ENCODE measurements at places on chromosomes 3 and 15.

DNA sequence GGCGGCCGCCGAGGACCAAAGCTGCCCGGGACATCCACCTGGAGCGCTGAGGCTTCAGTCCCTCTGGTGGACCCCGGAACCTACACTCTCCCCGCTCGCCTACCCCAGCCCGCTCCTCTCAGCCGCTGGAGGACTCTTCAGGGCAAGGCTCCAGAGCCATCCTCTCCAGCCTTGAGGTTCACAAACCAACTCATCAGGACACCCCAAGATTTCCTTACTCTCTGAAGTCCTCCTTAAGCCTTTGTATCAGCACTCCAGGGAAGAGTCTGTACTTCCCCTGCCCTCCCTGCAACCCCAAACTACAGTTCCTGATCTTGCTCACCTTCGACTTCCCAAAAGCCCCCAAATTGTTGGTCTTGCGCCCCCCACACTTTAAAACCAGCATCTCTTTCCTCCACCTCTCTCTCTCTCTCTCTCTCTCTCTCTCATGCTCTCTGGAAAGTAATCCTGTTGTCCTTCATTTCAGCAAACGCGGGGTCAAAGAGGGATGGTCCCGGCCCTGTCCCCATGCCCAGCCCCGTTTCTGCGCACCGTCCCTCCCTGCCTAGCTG is 438 bp downstream of the THBS1 start:
- DNase-seq: no peak

DNA sequence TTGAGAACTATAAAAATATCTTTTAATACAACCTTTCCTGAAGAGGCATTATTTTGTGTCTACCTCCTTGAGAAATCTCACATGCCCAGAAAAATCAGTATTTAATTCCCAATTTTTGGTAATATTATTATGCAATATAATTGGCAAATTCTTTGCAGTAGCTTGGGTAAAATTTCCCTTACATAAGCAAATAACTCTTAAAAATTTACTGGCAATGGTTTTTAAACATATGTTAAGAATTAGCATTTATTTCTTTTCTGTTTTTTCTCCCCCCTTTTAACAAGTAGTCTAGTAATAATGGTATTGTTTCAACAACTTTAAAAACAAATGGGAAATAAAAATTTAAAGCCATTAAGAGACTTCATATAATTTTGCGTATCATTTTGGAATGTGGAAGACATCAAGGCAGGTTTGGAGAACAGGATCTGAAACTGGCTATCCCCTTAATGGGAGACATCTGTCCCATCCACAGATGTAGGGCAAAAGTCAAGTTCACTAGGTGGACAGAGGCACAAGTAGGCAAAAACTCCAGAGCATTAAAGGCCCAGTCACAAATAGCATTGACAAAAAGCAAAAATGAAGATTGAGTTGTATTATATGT is 89.6 kb upstream of the AADACL2 start:
- DNase-seq: no peak

DNA sequence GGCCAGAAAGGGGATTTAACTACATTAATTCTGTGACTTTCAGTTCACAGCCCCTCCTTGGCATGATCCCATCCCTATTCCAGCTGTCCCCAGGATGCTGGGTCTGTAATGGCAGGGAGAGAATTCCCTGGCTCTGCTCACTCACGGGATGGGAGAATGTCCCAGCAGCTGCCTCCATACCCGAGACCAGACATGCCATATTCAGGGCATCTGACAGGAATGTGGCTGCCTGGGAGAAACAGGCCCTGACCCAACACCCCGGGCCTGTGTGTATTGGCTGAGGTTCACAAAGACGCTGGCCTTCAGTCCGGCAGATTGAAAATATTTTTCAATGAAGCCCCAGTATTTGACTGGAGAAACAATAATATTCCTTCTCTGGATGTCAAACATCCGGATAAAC is 83.6 kb upstream of the SMAD3 start:
- DNase-seq: no peak

- no peak for DNase-seq
Observed at GRCh38 chr15:100093211-100094126, 248.3 kb downstream of the ADAMTS17 start.

- no peak for DNase-seq
Observed at GRCh38 chr15:86550075-86550474, 470.4 kb downstream of the AGBL1 start.

- no peak for DNase-seq
Observed at GRCh38 chr15:59268168-59268851, 61.7 kb downstream of the LDHAL6B start.

- no peak for DNase-seq
Observed at GRCh38 chr15:55915876-55916567, 77.4 kb downstream of the NEDD4 start.

GRCh38 chr3:36713904-36714303 is 50.4 kb downstream of the DCLK3 start:
- no peak for DNase-seq

- DNase-seq: no peak
Observed at GRCh38 chr3:144839991-144840390, 868.4 kb downstream of the DIPK2A start.

DNA sequence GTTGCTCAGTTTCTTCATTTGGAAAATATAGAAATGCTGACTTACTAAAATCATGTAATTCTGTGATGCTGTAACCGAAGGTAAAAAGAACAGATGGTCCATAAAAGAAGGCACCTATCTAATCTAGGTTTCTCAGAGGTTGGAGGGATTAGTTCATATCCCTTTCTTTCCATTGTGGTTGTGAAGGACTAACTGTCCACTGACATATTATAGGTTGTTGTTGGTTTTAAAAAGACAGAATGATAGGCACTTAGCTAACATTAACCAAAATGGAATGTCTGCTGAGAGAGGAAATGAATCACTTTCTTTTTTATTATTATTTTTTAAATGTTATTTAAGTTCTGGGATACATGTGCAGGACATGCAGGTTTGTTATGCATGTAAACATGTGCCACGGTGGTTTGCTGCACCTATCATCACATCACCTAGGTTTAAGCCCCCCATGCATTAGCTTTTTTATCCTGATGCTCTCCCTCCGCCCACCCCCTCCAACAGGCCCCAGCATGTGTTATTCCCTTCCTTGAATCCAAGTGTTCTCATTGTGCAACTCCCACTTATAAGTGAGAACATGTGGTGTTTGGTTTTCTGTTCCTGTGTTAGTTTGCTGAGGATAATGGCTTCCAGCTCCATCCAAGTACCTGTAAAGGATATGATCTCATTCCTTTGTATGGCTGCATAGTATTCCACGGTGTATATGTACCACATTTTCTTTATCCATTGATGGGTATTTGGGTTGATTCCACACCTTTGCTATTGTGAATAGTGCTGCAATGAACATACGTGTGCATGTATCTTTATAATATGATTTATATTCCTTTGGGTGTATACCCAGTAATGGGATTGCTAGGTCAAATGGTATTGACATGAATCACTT is 45.8 kb downstream of the ALDH1A2 start:
- DNase-seq: no peak

DNA sequence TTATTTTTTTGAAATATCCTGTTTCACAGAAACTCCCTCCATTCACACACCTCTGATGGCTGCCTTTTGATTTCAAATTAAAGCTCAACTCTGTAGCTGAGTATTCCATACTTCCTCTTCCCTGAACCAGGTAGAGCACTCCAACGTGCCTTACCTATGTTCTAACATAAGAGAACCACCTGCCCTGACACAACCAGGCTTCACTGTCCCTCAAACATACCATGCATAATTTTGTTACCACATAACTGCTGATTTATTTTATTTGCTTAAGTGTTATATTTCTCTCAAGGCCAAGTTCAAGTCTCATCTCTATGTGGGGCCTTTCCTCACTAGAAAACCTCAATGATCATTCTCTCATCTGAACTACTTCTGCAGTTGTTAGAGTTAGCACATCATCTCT is 209.7 kb downstream of the P3H2 start:
- DNase-seq: no peak

- DNase-seq: no peak
Observed at GRCh38 chr3:99634881-99635280, 3.5 kb upstream of the COL8A1 start.

DNA sequence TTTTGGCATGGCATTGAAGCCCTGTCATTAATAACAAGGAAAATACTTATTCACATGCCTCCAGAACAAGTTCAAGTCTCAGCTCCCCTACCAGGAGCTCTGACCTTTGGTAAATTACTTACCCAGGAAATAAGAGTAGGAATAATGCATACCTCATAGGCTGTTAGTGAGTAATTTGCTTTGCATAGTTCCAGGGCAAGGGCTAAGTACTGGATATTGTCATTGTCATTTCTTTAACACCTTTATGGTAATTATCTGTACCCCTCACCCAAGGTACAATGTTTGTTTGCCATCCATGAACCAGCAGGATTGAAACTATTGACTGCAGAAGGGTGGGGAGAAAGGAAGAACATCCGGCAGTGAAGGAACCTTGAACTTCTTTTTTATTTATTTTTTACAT is 148.5 kb downstream of the SOX2 start:
- no peak for DNase-seq

DNA sequence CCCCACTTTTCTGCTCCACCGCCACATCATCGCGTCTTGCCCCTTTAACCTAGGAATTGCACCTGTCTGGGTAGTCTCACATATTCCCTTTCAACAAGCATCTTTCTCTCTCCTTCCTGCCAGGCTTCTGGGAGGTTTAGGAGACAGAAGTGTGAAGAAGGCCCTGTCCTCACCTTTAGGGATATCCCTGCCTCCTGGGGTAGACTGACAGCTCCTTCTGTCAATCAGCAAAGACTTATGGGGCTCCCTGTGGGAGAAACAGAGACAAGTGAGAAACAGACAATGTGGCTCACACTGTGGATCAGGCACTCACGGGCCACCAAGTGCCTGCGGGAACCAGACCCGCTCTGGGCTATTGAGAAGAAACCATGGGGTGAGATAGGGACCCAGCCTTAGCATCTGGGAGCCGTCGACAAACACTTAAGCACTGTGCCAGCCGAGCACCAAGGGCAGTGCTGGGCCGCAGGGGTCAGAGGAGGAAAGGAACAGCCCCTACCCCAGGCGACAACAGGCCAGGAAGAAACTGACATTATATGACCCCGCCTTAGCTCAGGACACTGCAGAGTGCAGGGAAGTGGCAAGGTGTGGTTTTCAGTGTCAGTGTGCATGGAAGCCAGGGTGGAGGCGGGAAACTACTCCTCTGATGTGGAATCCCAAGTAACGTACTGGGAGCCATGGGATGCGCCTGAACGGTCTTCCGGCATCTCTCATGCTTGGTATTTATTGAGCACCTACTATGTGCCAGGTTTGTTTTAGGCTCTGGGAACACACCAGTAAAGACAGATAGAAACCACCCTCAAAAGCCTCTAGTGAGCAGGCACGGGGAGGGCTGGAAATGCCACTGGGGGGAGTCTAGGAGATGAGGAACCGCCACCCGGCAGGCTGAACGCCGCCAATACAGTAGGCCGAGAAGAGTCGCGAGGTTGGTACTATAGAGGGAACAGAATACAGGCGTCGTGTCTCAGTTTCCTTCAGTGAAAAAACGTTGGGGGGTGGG is 1.8 kb downstream of the EFCC1 start:
- DNase-seq: no peak

DNA sequence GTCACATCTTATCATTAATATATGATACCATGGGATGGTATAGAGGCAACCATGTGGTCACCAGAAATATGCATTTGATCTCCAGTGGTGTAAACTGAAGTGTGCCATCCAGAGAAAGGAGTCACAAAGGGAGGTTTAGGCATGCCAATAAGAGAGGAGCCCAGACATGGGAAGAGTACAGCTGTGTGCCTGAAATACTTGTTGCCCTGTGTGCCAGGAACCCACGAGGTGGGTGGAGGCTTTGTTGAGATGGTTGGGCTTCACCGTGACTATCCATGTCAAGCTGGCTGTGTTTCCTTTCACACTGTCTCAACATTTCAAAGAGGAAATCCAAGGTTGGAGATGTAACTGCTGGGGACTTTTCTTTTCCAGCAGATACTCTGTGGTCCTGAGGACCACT is 43.5 kb downstream of the CACNA2D3 start:
- DNase-seq: no peak

- no peak for DNase-seq
Observed at GRCh38 chr3:157590273-157590672, 87.1 kb upstream of the VEPH1 start.

- no peak for DNase-seq
Observed at GRCh38 chr3:100912976-100913545, 80.2 kb downstream of the ABI3BP start.

- no peak for DNase-seq
Observed at GRCh38 chr3:72054976-72055375, 270.0 kb upstream of the PROK2 start.

GRCh38 chr15:100002787-100003536 is 269.7 kb upstream of the LYSMD4 start:
- no peak for DNase-seq

DNA sequence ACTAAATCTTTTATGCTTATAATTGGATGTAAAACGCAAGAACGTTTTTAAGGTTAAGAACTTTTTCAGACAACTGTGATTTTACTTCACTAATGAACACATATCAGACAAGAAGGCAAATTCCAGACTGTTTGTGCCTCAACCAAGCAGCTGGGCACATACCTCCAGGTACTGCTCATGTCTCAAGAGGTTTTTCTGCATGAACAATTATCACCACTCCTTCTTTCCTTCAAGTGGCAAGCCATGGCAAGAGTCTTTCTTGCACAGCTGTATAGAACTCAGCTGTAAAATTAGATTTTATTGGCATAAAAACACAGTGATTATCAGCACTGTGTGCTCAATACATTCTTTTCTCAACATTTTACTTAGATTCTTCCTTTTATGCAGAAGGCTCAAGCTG is 64.3 kb downstream of the FNDC3B start:
- no peak for DNase-seq

DNA sequence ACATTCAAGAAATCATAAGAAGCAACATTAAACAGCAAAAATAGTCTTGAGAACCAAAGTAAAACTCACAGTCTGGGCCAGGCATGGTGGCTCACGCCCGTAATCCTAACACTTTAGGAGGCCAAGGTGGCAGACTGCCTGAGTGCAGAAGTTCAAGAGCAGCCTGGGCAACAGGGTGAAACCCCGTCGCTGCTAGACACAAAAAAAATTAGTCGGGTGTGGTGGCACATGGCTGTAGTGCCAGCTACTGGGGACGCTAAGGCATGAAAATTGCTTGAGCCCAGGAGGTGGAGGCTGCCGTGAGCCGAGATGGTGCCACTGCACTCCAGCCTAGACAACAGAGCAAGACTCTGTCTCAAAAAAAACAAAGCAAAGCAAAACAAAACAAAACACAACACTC is 117.7 kb upstream of the GOLGA6L6 start:
- no peak for DNase-seq

DNA sequence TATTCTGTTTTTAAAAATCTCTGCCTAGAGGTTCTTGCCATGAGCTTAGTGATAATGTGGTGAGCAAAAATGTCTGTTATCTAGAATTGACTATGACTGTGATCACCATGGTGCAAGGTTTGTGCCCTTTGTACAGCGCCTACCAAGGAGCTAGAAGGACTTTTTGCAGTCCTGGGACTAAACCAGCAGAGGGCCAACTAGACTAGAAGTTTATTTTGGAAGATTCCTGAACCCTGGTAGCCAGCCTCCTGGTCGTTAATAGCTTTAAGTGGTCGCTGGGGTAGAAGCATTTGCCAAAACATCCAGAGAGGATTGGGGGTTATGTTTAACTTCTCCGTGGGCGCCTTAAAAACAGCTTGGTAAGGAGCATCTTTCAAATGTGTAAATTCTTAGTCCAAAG is 7.8 kb downstream of the SCG5 start:
- no peak for DNase-seq

Data from B cell (primary cell).